ENCODE measurements at places on chromosomes 11 and 22.

DNA sequence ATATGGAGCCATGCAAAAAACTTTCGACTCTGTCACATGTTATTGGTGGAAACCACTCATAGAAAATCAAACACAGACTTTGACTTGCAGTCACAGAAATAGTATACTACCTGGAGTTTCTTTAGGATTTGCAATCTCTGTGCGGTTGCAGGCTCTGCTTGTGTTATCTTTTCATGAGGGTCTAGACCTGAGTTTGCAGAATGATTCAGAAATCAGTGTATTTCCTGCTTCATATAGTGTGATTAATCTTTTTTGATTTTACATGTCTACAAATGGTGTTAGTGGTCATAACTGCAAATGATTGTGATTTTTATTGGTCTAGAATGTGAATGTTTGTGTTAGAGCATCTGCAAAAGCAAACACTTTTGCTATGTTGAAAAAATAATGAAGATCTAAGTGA, 690.2 kb downstream of the NTM start:
- no peak for DNase-seq

GRCh38 chr11:46669711-46670139, 30.7 kb downstream of the ARHGAP1 start:
- DNase-seq: no peak

DNA sequence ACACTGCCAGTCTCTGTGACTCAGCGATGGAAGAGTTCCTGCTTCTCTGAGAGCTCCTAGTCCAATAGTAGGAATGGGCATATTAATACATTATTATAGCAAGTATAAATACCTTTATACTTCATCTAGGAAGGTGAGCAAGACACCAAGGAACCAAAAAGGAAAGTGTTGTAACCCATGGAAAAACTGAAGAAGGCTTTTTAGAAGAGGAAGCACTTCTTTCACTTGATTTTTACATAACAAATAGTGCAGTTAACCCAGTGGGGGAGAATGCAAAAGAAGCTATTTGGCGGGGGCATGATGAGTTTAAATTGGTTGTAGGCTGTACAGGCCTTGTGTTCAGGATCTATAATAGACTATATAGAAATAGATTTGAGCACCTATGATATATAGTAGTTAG, 31.2 kb upstream of the C11orf87 start:
- no peak for DNase-seq

GRCh38 chr11:2711161-2711560, 11.4 kb upstream of the KCNQ1OT1 start:
- no peak for DNase-seq

GRCh38 chr11:33320814-33321330, 63.7 kb downstream of the HIPK3 start:
- no peak for DNase-seq

- DNase-seq: no peak
Observed at GRCh38 chr22:20479612-20480196, 15.9 kb downstream of the KLHL22 start.

DNA sequence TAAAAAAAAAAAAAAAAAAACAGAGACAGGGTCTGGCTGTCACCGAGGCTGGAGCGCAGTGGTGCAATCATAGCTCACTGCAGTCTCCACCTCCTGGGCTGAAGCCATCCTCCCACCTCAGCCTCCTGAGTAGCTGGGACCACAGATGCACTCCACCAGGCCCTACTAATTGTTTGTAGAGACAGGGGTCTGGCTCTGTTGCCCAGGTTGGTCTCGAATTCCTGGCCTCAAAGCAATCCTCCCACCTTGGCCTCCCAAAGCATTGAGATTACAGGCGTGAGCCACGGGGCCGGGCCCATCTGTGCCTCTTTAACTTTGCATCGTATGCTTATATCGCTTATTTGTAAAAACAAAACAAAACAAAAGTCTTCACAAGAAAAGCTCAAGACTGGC, 3.1 kb downstream of the CPT1A start:
- DNase-seq: no peak

DNA sequence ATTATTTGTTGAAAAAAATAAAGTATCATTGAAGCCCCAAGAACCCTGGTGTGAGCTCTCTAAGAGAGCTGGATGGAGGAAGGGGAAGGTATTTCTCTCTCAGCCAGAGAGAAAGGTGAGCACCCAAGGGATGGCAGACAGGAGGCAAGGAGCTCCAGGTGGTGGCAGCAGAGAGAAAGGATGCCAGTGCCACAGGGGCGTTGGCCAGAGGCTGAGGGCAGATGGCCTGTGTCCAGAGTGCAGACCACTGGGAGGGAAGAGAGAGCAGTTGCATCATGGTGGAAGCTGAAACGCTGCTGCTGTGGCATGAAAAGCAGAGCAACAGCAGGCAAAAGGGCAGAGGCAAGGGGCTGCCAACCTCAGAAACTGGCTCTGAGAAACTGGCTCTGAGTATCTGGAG, 8.5 kb downstream of the SPON1 start:
- DNase-seq: no peak

- no peak for DNase-seq
Observed at GRCh38 chr11:100691896-100692653, 5.0 kb downstream of the ARHGAP42 start.

GRCh38 chr22:31239771-31240370, 27.8 kb downstream of the LIMK2 start:
- no peak for DNase-seq

DNA sequence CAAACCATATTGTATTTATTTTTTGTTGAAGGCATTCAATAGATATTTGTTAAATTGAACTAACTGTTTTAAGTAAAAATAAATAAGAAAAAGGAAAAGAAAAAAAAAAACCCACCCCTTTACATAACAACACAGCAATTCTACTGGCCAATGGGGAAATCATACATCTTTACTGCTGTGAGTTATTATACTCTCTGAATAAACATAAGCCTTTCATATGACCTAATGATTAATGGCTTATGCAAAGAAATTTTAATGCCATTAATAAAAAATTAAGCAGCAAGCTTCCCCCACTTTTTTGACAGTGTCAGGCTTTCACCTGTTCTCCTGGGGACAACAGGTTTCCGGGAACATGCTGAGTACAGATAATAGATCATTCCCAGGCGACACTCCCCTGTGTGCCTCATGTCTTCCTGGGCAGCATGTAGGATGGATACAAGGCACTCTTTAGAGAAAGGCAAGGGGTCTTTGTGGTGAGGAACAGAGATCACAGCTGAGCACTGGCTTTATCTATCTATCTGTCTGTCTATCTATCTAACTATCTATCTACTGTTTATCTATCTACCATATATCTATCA, 676.0 kb downstream of the NTM start:
- no peak for DNase-seq
